ENCODE measurements at places on chromosomes 1 and 21.
A peak's percentile ranks its signal among the peaks of the same experiment; 100 is the strongest.

DNA sequence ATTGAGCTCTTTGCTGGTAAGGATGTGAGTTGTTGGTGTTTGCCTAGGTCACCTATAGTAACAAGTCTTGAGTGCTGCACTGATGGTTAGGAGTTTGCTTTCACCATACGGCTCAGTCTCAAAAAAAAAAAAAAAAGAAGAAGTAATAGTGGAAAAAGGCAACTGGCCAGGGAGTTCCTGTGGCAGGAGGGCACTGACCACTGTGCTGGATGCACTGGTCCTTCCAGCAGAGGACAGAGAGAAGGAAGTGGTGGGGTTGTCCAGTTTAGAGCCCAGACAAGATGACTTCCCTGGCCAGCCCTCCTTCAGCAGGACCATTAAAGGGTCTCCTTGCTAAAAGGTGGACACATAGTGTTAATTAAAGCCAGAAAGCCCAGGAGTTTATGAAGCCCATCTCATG, 11.9 kb upstream of the PTCH2 start:
- no peak for DNase-seq

DNA sequence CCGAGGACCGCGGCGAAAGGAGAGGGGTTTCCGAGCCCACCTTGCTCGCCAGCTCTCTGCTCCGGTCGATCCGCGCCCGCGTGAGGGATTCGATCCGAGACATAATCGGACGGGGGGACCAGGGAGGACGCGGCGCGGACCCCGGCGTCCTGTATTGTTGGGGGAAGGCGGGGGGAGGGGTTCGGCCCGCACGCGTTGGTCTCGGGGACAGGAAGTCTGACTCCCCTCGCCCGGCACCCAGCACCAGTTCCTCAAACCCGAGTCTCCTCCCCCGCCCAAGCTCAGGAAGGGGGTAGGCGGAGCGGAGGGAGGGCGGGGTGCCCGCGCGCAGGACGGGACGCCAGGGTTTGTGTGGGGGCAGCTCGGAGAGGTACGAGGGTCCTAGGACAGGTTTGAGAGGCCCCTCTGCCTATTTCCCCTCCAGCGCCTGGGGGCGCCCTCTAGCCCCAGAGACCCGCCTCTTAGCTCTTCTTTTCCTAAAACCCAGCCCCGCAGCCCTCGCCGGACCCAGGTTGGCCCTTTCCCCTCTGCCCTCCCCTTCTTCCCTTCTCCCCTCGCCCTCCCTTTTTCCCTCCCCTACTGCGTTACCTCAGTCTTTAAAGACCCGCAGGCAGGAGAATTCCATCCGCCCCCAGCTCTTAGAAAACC, at the start of gene ARHGEF2:
Gene ARHGEF2 (minus strand): TSS at position 223 of the 648 bp plus-strand sequence. CDS start 120 bp downstream, at position 103.
- peak; percentile 68 for DNase-seq

GRCh38 chr1:200837931-200838571, 34.7 kb upstream of the GPR25 start:
- no peak for DNase-seq

- DNase-seq = no peak
Observed at GRCh38 chr1:236575523-236575922, 28.8 kb downstream of the HEATR1 start.

DNA sequence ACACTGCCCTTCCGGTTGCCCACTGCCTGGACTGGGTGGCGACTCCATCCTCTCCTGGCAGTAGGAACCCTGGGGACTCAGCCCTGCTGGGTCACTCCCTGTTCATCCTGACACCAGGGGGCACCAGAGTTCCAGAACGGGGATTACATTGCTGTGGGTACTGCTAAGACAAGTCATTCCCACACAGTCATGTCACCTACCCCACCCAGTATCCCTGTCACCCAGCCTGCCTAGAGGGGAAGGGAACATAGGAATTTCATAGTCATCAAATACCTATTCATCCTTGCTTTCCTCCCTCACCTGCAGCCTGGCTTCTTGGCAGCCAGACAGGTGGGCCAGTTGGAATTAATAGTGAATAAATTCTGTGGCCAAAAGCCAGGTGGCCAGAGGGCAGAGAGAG, 9.8 kb upstream of the SFN start:
- DNase-seq = peak; percentile 64

GRCh38 chr1:59138402-59138801, 158.5 kb upstream of the FGGY start:
- DNase-seq = no peak

DNA sequence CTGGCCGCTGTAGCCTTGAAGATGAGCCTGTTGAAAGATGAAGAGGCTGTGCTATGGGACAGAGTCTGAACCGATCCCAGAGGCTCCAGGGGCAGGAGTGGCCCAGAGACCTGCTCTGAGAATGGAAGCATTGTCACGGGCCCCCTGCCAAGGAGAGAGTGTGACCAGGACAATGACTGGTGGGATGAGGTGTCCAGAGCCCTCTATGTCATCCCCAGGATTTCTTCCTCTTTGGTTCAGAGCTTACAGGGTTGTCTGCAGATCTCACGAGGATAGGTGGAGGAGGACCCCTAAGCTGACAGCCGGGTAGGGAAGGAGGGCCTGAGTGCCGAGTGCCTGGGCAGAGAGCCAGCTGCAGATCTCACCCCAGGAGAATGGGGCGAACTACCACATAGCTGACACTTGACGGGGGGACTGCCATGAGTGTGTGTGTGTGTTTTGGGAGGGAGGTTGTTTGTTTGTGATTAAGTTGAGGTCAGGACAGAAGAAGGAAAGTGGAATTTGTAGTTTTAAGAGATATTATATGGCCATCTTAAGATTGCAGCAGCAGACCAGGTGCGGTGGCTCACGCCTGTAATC, 25.4 kb downstream of the PIK3CD start:
- no peak for DNase-seq

DNA sequence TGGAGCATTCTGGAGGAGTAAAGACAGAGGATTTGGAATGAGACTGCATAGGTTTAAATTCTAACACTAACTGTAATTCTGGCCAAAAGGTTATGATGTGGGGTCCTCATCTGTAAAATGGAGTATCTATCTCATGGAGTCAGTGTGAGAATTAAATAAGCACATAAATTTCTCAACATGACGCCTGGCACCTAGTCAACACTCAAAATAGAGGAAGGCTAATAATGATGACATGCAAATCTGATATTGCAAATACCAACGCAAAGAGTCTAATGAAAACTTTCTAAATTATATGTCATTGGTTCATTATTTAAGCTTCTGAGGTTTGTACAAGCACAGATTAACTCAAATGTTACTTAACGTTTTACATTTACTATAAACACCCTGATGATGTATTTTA, 29.6 kb downstream of the APP start:
- DNase-seq = no peak

DNA sequence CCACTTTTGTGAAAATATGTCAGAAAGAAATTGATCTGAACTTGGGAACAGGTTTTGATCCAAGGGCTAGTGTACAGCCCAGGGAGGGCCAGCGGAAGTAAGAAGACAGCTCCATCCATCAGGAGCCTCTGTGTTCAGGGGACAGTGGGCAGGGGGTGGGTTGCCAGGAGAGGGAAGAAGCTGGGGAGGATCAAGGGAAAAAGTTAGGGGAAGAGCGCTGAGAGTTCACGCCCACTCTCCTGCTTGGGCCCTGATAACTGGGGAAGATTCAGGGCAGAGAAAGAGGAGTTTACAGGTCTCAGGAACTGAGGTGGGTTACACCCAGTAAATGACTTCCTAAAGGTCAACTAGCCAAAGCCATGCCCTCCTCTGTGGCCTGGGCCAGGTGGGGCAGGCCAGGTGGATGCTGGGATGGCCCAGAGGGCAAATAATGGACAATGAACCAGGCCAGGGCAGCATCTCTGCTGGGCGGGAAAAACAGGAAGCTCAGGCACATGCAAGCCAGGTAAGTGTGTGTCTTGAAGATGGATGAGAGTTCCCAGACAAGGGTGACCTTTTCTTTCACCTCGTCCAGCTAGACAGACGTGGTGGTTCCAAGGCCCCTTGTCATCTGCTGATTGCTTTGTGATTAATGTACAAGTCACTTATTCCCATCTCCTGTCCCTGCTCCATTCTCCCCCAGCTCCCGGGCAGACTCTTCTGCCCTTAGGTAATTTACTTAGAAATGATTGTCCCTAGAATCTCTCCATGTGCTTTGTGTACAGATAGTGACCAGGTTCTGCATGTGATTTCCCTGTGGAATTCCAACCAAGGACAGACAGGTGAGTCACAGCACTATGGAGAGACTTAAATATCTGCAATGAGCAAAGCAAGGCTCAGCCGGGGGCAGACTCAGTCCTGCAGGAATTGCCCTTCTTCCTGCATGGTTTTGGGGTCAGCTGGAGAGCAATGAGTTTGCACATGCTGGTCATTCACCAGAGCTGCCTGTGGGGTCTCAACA, 57.0 kb downstream of the MDM4 start:
- DNase-seq = no peak

DNA sequence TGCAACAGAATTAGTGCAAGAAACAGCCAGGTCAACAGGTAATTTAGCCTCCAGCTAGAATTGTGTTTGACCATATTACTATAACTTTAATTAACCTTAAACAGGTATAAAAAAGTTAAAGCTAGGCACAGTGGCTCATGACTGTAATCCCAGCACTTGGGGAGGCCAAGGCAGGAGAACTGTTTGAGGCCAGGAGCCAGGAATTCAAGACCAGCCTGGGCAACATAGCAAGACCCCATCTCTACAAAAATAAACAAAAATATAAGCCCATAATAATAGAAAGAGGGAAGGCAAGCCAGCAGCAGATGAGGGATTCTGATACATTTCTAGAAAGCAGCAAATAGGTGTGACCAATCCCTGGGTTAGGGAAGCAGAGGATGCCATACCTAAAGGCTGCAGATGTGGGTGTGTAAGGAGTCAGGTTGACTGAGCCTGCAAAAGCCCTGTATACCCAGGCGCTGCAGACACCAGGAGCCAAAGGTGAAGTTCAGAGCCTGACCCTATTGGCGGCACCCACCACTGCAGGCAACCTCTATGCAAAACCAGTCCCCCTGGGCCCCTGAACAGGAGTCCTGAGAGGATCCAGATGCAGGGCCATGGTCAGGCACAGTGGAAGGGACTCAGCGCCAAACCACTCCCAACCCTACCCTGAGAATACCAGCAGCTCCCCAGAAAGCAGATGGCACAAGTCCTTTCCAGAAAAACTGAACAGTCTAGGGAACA, 19.3 kb upstream of the LSS start:
- DNase-seq = no peak

DNA sequence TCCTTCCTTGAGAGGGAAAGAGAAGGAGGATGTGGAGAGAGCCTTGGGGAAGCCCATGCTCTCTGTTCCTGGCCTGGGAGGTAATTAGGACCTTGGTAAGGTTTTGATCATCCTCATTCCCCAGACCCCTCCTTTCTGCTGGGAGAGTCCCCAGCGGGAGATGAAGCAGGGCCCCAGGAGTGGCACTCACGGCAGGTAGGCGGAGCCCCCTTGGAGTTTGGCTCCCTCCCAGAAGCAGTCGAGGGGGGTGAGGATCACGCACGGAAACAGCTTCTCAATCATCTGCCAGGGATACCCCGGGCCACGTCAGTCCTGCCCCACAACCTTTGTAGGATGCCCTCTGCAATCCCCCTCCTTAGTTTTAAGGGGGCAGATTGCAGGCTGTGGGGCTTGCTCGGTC, 11.5 kb downstream of the PTCH2 start:
- no peak for DNase-seq

Data from activated T-helper 1 cell treated with Interleukin-2 at 50 U/mL for 16 hours (primary cell).